ENCODE measurements at places on chromosomes 12 and 14.
A peak's percentile ranks its signal among the peaks of the same experiment; 100 is the strongest.

DNA sequence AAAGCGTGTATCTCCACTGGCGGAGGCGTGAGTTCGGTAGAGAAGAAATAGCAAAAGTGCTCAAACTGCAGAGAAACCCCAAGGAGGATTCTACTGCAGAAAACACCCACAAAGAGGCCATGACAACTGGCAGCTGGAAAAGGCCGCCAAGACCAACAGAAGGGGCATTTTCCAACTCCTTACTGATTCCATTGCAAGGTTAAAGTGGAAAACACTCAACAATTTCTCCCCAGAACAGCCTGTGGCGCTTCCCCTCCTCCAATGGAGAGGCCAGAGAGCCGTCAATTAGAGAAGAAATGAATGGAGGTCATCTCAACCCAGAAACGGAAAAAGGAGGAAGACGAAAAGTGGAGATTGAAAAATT lies 618 bp upstream of the ANKRD52 start:
- DNase-seq, result no peak

GRCh38 chr12:63066782-63067181 lies 84.2 kb downstream of the AVPR1A start:
- no peak for DNase-seq

DNA sequence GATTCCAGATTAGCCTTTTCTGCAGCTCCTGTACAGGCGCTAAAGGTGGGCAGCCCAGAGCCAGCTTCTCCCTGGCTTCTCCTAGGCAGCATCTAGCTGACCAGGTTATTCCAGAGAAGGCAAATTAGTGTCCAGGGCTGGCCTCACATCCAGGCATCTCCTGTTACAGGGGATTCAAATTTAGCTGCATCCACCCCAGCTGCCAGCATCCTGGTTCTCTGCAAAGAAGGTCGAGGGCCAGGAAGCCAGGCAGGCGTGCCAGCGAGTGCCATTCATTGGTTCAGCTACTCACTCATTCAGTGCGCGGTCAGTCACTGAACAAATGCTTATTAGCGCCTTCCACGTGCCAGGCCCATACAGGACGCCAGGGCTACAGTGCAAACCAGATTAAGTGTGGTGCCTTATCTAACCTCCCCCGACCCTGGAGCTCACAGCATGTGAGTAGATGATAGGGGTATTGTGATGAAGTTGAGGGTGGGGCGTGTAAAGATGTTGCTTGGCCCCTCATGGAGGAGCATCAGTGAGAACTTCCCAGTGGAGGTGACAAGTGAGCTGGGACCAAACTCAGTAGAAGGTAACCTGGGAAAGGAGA lies 15.7 kb upstream of the FAM222A start:
- DNase-seq, result no peak

GRCh38 chr12:5440978-5441377 lies 9.1 kb downstream of the NTF3 start:
- DNase-seq, result no peak

DNA sequence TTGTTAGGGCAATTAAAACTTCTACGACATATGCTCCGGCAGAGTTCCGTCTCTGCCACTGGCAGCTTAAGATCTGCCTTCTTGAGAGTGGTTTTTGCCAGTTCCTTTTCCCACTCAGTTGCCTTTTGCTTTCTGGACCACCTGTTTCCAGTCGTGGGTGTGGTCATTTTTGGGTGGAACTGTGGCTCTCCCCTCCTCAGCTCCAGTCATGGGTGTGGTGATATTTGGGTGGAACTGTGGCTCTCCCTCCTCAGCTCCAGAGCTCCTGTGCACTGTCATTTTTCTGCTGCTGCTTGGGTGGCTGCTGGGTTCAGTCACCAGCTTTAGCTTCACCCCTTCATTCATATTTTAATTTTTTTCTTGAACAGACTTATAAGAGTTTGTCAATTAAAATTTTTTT lies 25.3 kb downstream of the WDR20 start:
- no peak for DNase-seq

- no peak for DNase-seq
These were observed 878.1 kb downstream of the C12orf50 start for GRCh38 chr12:87150969-87151662.

DNA sequence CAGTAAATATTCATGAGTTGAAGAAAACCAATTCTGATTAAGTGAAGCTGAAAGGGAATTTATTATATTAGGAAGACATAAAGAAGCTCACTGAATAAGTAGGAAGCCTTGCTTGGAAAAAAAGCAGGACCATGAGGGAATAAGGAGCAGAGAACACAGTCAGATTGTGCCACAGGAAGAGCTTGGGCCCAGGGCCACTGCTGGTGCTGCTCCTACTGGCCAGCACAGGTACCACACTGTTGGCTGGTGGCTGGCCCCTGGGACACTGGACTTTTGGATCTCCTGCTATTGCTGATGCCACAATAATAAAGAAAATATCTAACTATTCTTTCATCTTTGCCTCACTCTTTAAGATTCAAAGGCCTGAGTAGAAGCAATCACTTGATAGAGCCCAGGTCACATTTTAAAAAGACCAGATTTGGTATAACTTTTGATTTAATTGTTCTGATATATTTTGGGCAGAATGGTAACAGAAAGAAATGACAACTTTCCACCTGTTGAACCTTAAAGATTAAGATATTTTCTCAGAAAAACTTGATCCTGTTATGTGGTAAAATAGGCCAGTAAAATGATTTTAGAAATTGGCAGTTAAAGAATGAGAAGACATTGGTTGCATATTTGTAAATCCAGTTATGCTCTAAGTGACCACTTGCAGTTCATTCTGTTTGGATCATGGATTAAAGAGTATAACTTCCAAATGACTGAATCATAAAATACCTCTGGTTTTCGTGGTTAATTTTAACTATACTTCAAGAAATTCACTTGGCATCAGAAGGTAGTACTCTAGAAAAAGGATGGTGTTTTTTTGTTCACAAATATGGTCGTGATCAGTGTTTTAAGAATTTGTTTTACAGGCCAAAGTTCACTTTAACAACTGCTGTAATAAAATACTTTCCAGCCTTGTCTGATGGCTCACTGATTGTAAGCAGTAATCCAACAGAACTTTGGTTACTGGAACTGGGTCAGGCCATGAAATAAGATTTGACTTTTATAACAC lies 68.3 kb downstream of the DERA start:
- no peak for DNase-seq

- no peak for DNase-seq
These were observed 123.4 kb downstream of the ADGRD1 start for GRCh38 chr12:131076791-131077747.

DNA sequence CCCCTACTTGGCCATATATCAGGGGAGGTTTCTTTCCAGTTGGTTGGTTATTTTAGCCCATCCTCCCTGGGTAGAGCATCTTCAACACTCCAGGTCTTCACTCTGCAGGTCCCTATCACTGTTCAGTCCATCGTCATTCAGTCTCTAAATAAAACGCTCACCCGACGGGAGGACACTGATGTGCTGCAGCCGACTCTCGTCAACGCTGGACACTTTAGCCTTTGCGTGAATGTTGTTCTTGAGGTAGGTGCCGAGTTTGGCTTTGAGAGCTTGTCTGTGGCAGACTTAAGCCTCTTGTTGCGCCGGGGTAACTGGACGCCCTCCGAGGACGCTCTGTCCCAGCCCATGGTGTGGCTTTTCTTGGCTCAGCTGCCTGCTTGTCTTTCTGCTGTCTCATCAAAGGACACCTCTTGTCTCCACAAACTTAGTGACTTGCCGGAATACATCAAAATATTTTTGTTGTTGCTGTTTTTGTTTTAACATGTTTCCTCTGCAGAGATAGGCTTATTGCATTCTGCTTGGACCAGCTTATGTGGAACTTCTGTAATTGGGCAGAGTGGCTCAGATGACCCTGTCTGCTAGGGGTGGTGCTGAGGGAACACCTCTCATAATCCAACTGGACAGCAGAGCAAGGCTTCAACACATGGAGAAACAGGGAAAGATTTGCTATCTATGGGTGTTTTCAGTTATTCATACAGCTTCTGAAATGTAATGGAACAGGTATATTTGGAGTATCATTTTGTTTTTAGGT lies 26.5 kb downstream of the TCTN1 start:
- DNase-seq, result no peak

GRCh38 chr12:116924558-116925453 lies 14.1 kb downstream of the FBXW8 start:
- peak; percentile 58 for DNase-seq

- no peak for DNase-seq
These were observed 305.7 kb upstream of the SSTR1 start for GRCh38 chr14:37901978-37902377.

- DNase-seq, result no peak
These were observed 182.9 kb downstream of the MON2 start for GRCh38 chr12:62649412-62650138.

DNA sequence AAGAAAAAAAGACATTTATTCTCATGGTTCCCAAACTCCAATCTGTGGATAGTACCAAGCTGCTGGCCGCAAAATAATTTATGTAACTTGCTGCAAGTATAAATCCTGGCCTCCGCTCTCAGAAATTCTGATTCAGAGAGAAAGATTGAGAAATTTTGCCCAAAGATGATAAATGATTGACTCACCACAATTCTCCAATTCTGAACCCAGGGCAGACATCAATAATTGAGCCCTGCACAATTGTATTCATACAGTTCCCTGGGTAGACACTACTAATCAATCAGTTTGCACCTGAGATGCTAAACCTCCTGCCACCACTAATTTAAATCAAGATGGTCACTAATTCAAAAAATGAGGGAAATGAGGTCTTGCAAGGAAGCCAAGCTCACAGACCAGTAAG lies 38.2 kb downstream of the TRPV4 start:
- no peak for DNase-seq

DNA sequence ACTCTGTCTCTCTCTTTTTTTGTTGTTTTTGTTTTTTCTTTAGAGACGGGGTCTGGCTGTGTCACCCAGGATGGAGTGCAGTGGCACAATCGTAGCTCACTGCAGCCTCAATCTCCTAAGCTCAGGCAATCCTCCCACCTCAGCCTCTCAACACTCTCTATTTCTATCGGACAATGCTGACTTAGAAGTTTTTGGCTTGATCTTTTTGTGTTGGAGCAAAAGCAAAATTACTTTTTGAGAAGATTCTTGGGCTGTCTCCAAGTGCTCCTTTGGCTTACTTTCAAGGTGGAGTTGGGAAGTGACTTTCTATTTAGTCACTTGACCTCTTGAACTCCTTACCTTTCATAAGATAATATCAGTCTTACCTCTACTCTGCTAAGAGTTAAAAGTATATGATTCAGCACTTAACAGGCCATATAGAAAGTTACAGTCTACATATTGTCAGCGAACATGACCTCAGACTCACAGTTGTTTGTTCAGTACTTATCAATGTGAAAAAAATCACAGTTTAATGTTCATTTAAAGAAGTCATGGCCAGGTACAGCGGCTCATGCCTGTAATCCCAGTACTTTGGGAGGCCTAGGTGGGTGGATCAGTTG lies 15.4 kb upstream of the MIA2 start:
- DNase-seq, result no peak

- no peak for DNase-seq
These were observed 428.0 kb upstream of the TMTC1 start for GRCh38 chr12:30211743-30212142.

- no peak for DNase-seq
These were observed 19.8 kb upstream of the RNASE2 start for GRCh38 chr14:20935303-20935984.

Data from activated CD4-positive, alpha-beta memory T cell treated with anti-CD3 and anti-CD28 coated beads for 36 hours (primary cell).